ENCODE measurements at places on chromosomes 12 and 14.

DNA sequence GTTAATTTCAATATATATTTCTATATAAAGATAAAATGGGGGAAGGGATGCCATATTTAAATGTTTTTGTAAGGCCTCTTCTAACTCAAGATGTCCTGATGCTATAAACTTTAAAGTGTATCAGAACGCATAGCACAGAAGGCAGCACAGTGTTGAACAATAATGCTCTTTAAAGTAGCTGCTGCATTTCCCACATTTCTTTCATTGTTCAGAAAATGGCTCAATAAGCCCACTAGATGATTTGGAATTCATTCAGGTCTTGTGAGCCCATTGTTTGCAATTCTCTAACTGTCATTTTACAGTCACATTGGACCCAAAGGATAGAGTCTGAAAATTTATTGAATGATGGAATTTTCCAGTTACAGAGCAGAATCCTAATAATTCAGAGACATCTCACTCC is 64.0 kb upstream of the PCED1B start:
- DNase-seq: no peak

DNA sequence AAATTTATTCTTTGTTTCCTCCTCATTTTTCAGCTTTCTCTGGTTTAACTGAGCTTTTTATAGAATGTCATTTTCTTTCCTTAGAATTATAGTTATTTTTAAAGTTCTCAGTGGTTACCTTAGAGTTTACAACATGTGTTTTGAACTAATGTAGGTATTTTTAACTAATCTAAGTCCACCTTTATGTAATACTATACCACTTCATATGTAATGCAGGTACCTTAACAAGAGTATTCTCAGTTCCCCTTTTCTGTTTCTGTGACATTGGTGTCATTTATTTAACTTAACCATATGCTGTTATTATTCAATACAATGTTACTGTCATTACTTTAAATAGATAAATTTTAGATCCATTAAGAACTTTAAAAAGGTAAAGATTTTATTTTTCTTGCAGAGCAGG is 30.3 kb upstream of the KCNC2 start:
- DNase-seq: no peak

GRCh38 chr12:59059088-59059935 is 139.0 kb upstream of the LRIG3 start:
- DNase-seq: no peak

DNA sequence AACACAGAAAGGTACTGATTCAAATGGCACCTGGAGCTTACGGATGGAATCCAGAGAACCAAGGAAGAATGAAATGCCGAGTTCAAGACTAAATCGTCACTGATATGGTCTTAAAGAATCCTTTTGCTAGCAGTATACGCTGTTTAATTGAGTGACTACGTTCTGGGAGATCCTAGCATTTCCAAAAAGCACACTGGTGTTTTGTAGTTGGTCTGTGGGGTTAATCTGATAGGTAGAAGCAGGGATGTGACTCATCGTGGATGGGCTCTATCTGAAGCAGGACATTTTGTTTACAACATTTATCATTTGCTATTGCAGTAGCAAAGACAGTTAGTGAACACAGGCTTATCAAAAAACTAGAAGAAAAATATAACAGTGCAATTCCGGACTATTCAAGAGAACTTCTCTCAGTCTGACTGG is 169.2 kb upstream of the HMGA2 start:
- no peak for DNase-seq

Measured in stimulated activated CD4-positive, alpha-beta T cell treated with anti-CD3 and anti-CD28 coated beads, Interleukin-1b, Interleukin-23, amount 100 ng/mL, for 1 hour (primary cell).